Activated CD4-positive, alpha-beta T cell treated with anti-CD3 and anti-CD28 coated beads, Interleukin-2, Interleukin-6, amounts not matched to agents 100 ng/mL and 50 ng/mL, durations not matched to agents 16 hours and 8 hours (primary cell): ENCODE measurements at places on chromosomes 12 and 14.
A peak's percentile ranks its signal among the peaks of the same experiment; 100 is the strongest.

DNA sequence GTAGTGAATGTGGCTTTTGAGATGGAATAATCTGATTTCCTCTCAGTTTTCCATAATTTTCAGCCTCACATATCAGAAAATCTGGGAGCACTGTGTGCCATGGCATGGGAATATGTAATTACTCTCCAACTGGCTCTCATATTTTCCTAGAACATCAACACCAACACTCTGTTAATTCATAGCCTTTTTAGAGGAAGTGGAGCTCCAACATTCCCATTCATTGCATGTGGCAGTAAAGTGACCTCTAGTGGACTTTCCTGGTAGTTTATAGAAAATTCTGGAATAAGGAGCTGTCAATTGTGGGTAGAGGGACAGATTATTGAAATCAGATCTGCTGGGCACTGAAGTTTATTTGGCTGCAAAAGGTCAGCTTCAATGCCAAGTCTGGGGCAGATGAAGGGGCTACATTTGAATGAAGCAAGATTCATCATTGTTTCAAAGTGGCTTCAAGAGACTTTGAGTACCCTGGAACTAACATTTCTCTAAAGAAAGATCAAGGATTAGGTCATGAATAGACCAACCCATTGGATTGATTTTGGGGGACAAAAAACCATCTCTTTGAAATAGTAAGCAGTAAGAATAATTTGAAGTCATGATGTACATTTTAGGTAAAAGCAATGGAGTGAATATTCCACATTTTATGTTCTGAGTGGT is 23.6 kb upstream of the USP44 start:
- DNase-seq = no peak

- DNase-seq = no peak
Measured at GRCh38 chr12:74747305-74747704, 209.7 kb downstream of the ATXN7L3B start.

- DNase-seq = no peak
Measured at GRCh38 chr12:3035815-3036702, 41.1 kb upstream of the TSPAN9 start.

DNA sequence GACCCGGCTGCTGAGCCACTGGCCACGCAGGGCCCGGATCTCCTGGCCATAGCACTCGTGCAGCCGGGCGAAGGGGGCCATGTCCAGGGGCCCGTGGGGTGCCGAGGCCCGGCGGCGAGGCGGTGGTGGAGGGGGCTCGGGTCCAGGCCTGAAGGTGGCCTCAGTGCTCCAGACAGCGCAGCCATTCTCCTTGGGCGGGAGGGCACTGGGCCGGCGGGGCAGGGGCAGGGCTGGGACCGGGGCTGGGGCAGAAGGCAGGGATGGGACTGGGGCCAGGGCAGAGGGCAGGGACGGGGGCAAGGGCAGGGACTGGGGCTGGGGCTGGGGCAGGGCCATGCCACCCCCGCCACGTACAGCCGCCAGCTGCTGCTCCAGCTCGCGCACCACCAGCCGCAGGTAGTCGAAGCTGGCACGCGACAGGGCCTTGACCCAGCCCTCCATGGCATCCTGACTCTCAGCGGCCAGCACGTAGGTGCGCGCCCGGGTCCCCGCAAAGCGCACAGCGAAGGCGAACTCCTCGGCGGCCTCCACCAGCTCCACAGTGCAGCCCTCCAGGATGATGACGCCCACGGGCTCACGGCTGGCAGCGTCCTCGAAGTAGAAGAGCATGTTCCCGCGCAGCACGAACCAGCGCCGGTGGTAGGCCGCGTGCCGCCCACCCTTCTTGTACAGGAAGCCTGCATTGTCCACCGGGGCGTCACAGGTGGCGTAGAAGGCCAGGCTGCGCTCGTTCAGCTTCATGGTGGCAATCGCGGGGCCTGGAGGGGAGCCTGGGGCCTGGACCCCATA is 6.0 kb downstream of the PHETA1 start:
- DNase-seq = no peak

DNA sequence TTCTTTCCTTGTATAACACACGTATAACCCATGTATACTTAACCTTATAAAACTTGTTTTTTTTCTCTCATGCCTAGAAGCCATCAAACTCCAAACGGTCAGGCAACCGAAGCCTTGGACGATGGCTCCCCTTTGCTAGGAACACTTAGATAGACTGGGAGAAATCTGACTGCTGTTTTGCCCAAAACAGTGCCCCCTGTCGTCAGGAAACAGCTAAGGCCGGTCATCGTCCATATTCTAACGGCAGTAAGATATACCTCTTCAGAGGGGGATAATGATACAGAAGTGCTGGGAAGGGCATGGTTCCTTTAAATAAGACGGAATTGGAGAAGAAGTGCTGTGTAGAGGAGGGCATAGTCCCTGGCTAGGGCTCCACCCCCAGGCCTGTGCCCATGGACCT is 130.5 kb downstream of the SLC41A2 start:
- no peak for DNase-seq

GRCh38 chr12:87853448-87854003 is 175.7 kb downstream of the C12orf50 start:
- no peak for DNase-seq

DNA sequence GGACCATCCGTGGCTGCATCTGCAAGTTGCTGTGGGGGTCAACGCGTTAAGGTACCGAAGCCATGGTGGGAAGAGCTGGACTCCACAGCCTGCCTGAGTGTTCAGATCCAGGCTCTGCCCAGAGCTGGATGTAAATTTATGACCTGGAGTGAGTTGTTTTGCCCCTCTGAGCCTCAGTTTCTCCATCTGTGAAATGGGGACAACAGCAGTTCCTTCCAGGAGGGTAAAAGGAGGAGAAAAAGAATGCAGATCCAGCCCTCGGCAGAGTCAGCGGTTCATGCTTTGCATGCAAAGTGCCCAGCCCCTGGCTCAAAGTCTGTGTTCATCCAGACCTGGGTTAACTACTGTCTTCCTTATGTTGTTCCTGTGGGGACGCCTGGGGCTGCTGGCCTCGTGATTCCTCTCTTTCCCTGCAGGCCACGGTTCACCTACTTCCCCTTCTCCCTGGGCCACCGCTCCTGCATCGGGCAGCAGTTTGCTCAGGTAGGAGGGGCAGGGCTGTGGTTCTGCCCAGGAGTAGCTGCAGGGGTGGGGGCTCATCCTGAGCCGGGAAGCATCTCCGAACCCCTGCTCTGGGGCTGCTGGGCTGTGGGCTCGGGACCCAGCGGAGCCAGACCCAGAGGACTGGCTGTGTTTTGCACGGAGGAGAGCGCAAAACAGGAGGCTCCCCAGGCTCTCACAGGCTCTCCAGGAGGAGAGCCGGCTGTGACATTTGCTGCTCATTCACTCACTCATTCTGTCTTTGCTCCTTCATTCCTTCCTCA is 41.9 kb downstream of the CYP46A1 start:
- DNase-seq = no peak

DNA sequence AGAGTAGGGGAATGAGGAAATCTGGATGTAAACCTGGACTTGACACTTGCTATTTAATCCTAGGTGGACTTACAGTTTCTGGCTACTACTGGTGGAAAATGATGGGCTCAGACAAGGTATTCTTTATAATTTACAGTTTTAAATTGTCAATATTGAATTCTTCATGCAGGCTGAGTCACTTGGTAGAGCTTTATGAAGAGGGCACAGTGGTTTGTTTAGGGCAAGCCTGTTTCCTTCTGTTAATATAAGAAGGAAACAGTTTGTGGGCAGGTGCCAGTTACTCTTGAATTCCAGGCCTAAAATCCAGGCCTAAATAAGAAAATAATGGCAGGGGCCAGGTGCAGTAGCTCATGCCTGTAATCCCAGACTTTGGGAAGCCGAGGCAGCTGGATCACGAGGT is 355.8 kb upstream of the RGS6 start:
- DNase-seq = no peak

DNA sequence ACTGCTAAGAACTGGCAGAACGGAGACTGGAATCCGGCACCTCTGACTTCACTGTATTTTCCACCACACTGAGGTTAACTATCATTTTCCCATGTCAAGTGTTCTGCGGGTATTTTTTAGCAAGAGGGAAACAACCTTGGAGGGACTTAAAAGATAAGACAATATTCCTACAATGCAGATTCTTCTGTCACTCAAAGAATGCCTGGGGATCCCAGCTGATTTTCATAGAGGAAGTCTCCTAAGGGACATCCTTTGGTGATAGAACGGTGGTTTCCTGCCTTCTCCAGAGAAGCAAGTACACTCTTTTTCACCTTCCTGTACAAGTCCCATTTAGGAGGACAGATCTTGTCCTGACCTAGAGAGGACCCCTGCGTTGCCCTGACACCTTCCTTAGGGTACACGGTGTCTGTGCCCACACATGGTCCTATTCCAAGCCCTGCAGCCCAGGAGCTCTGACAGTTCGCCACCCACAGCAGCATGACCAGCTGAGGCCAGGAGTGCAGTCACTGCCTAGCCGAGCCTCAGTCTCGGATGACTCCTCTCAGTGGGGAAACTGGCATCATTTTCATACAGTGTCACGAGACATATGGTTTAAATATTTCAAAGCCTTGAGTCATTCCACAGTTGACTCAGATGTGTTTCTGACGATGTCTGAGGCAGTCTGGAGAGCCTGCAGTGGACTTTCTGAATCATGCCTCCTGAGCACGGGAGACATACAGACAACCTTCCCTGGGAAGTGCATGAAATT is 181.3 kb upstream of the FKBP4 start:
- DNase-seq = peak; percentile 89
